ENCODE measurements at places on chromosomes 4 and X.
A peak's percentile ranks its signal among the peaks of the same experiment; 100 is the strongest.

DNA sequence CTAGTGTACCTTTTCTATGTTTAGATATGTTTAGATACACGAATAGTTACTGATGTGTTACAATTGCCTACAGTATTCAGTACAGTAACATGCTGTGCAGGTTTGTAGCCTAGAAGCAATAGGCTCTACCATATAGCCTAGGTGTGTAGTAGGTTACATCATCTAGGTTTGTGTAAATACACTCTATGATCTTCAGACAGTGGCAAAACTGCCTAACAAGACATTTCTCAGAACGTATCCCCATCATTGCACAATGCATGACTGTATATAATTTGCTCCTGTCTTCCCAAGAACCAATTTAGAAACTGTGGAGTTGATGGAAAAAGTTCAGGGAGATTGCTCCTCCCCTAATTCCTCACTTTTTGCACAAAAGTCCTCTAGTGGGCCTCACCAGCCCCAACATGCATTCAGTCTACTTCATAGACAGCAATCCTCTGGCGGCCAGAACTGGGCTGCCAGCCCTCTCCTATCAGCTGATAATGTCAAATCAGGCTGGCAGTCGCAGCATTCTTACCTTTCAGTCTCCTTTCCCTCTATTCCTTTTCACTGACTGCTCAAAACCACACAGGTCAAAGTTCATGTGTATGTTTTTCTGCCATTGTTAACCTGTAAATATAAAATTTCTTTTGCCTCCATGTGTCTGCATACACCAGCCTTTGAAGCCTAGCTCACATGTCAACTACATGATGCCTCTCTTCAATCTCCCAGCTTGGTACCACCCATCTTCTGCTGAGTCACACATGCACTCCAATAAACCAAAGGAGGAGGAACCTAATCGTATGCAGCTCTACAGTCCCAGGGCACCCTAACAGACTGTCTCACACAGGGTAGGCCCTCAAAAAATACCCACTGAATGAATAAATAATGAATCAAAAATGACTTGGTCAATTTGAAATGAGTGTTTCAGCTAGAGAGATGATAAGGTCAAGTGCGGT, 32.0 kb downstream of the BCLAF3 start:
- DNase-seq = no peak

DNA sequence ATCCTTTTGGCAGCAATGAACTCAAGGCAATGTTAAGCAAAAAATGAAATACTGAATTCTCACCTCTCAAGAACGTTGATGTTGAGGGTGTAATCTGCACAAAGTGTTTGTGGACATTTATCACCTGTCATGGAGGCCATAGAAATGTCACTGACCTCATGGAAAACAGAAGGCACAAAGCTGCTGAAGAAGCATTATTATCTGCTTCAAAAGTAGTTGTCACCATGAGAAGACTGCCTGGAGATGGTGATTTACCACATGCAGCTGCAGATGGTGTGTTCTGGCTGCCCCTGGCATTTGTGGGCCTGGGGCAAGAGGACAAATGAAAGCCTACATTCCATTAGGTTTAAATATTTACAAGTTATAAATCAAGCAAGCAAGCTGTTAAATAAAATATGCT, 116.8 kb upstream of the RPS6KA3 start:
- DNase-seq = no peak

- no peak for DNase-seq
These were observed 119.9 kb downstream of the FAM13A start for GRCh38 chr4:88937081-88937480.

DNA sequence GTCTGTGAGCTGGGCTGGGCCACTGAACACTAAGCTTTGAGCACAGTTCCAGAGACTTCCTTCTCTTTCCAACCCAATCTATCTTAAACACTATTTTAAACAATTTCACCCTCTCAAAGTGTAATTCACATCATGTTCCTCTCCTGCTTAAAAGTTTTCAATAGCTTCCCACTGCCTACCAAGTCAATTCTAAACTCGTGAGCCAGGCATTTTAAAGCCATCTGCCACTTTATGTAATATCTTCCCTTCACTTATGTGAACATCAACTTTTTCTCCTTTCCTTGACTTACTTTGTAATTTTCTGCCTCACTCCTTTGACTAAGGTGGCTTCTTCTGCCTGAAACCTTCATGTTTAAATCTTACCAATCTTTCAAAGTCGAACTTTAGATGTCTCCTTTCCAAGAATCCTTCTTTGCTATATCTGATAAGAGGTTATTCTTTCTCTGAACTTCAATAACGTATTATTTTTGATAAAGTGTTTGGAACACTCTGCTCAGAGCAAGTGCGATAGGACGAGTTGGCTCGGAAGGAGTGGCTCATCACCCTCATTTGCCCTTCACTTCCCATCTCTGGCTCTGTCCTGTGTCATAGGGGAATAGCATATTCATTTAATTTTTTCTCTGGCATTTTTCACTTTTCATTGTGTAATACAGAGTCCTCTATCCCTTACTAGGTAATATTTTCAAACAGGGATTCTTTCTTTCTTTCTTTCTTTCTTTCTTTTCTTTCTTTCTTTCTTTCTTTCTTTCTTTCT, 13.0 kb upstream of the SPARCL1 start:
- DNase-seq = no peak

- no peak for DNase-seq
These were observed 16.8 kb downstream of the POLR2B start for GRCh38 chr4:56995525-56995924.

- DNase-seq = no peak
These were observed 72.2 kb downstream of the CRLF2 start for GRCh38 chrX:1140236-1140681.

DNA sequence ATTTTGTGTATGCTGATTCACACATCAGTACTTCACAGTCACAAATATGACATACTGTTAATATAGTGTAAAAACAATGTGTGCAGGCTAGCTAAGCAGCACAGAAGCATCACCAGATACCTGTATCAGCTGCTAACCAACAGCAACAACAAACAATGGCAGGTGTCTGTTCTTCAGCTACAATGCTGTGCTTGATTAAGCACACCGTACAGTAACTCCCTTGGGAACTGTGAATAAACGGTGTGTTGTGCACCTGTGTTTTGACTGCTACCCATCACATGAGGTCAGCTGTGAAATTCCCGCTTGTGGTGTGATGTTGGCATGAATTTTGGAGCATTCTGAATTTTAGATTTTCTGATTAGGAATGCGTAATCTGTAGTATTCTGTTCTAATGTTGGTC, 379.7 kb upstream of the FAT1 start:
- DNase-seq = no peak

DNA sequence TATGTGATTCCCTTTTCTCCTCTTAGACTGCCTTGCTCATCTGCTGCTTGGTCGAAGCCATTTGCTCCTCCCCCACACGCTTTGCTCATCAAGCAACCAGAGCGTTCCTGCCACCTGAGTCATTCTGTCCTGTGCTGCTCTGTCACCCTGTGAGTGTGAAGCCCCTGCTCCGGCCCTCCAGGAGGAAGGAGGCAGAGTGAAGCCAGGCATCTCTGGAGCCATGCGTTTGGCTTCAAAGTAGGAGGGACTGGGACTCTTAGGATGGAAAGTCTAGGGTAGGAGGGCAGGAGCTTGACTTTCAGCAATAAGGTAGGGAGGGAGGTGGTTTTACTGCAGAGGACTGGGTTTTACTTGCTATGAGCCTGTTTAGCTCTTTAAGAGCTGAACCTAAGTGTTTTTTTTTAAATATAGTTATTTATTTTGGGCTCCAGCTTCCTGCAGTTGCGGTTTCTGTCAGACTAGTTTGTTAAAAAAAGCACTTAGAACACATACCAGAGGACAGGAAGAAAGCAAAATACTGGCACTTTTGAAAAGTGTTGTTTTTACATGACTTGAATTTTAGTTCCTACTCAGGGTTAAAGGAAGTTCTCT, 63.6 kb downstream of the SPINK2 start:
- DNase-seq = peak; percentile 22

- DNase-seq = peak; percentile 37
These were observed 16.7 kb upstream of the SOD3 start for GRCh38 chr4:24778464-24779225.

DNA sequence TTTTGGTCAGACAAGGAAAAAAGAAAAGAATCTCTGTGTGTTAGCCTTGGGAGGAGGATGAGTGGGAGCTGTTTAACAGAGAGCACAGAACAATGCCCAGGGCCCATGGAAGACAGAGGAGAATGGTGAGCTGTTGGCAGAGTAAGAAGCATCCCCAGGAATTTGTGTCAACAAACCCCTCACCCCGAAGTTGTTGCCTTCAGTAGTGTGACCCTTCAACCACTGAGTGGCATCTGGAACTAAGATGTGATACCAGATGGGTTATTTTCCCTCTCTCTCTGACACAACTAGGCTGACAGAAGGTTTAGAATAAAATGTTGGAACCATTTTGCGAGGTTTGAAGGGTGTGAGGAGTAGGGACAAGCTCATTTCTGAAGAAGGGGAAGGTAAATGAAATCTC, 25.1 kb downstream of the IGSF1 start:
- no peak for DNase-seq

DNA sequence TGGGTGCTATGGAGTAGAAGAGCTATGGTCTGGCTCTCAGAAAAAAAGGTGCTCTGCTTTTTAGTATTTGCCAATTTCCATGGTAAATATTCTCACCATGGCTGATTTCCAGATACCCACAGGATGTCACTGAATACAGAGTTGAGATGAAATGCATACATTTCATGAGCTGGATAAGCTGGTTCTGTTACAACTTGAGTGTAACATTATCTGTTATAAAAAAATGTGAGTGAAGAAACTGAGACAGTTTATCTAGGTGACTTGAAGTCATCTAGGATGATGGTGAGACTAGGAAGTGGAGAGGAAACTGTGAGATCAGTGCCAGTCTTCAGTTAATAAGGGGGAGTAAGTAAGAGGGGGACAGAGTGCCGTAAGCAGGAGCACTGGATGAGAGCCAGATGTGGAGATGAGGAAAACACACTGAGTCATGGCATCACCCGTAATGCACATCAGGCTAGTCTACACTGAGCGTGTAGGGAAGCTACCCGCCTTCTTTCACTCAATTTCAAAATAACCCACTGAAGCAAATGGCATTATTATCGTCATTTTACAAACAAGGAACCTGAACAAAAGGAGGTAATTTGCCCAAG, 5.0 kb downstream of the HPSE start:
- DNase-seq = no peak

- DNase-seq = no peak
These were observed 33.1 kb downstream of the LEF1 start for GRCh38 chr4:108135549-108136209.

DNA sequence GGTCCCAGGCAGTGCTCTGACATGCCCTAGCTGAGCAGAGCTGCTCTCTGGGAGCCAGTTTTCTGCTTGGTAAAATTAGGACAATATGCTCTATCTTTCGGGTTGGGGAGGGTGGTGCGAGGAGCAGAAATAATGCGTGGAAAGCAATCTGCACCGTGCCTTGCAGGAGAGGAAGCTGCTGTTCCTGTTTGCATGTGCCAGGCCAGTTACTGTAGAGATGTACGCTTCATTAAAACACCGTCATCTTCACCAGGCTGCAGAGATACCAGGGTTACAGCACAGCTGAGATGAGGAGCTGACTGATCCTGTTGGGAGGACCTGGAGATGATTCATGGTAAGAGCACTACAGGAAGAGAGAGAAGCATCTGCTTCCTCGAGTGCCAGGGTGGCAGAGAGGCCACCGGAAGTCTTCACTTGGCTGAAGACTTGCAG, 29.5 kb upstream of the IRF2 start:
- DNase-seq = no peak

GRCh38 chrX:18353931-18354368, 538 bp downstream of the SCML2 start:
- no peak for DNase-seq

GRCh38 chr4:8828869-8829268, 42.8 kb downstream of the HMX1 start:
- no peak for DNase-seq

DNA sequence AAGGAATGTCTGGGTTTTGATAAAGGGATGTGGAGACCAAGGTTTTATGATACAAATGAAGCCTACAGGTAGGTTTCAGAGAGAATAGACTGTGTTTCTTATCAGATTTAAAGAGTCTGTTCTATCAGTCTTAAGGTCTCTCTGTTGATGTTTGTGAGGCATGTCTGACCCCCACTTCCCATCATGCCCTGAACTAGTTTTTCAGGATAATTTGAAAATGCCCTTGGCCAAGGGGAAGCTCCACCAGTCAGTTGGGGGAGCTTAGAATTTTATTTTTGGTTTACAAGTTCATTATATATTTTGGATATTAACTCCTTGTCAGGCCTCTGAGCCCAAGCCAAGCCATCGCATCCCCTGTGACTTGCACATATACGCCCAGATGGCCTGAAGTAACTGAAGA, 18.6 kb downstream of the C4orf51 start:
- no peak for DNase-seq

DNA sequence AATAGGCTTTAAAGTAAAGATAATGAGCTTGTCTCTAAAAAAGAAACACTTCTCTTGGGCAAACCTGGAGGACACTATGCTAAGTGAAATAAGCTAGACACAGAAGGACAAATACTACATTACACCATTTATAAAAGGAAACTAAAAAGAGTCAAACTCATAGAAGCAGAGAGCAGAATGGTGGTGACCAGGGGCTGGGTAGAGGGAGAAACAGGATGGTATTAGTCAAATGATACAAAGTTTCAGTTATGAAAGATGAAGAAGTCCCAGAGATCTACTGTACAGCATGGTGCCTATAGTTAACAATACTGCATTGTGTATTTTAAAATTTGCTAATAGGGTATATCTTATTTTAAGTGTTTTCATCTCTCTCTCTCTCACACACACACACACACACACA, 28.5 kb downstream of the ACSL4 start:
- DNase-seq = no peak

DNA sequence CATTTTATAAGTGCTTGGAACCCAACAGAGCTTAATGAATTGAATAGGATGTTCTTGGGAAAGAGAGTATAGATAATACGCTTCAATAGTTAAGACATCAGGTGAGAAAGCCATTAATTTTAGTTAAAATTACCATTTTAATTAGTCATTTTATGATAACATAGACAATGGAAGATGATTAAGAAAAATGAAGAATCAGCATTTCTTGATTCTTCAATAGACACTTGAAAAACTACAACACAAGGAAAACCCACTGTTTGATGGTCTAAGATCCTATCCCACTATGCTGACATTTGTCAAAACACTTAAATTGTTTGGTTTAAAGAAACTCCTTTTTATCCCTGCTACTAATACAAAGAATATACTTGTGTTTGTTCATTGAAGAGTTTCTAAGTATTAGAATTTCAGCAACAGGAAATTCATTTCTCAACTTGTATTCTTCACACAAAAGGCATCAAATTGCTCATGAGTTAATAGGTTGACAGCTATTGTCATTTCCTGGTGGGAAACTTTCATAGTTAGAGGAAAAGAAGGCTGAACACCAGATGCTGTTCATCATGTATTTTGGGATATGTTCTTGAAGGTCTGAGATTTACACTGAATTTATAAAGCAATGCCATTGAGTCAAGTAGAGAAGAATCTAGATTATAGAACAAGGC, 9.6 kb upstream of the CXCL2 start:
- DNase-seq = no peak

DNA sequence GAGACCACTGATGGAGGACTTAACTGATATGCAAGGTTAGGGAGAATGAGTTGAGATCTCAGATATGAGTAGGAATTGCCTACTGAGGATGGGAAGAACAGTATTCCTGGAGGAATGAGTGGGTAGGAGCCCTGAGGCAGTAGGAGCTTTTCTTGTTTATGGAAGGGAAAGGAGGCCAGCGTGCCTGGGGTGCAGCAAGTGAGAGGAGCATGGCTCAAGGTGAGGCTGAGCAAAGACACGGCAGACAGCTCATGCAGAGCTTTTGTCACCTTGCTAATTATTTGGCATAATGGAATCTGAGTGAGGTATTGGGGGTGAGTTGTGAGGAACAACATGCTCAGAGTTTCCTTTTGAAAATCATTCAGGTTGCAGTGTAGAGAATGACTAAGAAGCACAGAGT, 65.3 kb upstream of the IBSP start:
- DNase-seq = no peak

- DNase-seq = no peak
These were observed 225.3 kb downstream of the PPP3CA start for GRCh38 chr4:101122019-101122418.

Data from GOT3 (cell line).